ENCODE measurements at places on chromosomes 2 and 18.

- DNase-seq = no peak
Observed at GRCh38 chr2:45220227-45220626, 211.0 kb upstream of the SIX2 start.

DNA sequence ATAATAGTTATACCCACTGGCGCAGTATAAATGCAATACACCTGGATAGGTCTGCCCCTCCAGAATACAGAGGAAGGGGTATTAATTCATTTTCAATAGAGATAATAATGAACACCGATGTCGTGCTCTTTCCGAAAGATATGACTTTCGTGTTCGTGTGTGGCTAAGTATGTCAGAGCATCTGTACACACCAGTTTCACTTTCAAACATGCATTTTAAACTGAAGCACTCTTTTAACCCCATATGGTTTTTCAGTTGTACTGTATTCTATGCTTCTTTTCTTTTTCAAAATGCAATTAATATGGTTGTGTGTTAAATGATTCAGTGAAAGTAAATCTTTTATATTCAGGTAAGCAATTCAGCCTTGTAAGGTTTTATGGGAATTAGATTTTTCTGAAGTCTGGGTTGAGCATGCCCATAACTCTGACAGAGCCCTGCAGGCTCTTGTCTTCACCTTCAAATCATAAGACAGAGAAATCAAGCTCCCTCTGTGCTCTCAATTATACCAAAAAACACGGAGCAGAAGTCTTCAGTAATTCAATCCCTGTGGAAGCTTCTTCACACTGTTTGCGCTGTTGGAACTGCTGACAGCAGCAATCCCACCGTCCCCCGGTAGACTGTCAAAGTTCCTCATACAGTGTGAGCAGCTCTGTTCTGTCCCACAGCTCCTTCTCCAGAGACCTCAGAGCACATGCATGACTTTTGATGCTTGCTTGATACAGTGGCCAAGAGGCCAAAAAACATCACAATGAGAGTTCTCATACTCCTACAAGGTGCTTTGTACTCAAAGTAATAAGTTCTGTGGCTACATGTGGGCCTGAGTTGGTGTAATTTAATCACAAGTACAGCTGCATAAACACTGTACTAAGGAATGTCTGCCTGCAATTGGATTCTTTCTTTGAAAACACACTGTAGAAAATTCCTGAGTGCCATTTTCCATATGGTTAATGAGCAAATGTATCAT is 186.8 kb downstream of the ZNF521 start:
- no peak for DNase-seq

DNA sequence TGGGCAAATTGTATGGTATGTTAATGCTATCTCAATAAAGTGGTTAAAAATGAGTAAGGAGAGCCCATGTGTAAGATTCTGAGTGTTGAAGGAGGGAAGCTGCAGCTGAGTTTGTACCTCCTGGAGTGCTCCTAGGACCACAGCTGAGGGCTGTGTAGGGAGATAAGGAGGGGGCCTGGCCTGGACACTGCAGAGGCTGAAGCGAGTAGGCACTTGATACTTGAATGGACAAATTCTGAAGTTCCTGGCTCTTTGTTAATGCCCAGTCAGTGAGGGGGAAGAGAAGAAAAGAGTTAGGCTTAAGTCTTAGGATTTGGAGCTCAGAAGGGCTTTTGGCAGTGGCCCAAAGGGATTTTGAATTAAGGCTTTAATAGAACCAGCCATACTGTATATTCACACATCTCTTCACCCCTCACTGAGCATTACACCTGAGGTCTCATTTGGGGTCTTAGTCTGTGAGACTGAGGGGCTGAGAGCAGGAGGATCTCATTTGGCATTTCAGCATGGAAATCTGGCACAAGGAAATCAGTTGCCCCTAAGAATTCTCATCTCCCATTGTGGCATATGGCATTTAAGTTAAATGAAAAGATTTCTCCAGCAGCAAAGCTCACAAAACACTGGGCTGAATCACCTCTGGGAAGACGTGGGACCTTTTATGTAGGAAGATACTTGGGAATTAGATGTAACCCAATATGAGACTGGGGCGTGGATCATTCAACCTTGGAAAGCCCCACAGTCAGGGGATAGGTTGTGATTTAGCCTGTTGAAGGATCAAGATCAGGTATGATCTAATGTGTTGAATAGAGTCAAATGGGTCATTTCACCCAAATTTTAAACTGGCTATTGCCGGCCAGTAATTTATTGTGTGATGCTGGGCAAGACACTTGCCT is 46.8 kb downstream of the LIPG start:
- DNase-seq = no peak

GRCh38 chr2:241499146-241499965 is 9.0 kb downstream of the STK25 start:
- no peak for DNase-seq

- DNase-seq = no peak
Observed at GRCh38 chr2:2879781-2880180, 497.8 kb downstream of the EIPR1 start.

Measured in epithelial cell of proximal tubule (primary cell).